ENCODE measurements at places on chromosomes 5 and 9.

DNA sequence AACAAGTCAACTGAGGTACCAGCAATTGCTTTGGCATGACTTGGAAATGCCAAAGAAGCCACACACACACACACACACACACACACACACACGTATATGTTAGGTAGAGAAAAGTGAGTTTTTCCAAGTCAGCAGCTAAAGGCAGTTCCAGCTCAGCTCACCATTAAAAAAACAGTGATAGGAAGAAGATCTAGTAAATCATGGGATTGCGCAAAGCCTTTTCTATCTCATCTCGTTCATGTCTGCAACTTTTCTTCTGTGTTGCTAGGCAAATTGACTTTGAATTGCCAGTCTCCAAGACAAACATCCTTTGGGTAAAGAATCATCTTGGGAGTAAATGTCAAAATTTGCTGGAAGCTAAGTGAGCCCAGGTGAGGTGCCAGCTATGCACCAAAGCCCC is 500.1 kb downstream of the ENC1 start:
- DNase-seq = no peak

- no peak for DNase-seq
Observed at GRCh38 chr5:14557203-14557770, 24.3 kb upstream of the OTULINL start.

- no peak for DNase-seq
Observed at GRCh38 chr5:163635631-163636030, 130.2 kb downstream of the MAT2B start.

DNA sequence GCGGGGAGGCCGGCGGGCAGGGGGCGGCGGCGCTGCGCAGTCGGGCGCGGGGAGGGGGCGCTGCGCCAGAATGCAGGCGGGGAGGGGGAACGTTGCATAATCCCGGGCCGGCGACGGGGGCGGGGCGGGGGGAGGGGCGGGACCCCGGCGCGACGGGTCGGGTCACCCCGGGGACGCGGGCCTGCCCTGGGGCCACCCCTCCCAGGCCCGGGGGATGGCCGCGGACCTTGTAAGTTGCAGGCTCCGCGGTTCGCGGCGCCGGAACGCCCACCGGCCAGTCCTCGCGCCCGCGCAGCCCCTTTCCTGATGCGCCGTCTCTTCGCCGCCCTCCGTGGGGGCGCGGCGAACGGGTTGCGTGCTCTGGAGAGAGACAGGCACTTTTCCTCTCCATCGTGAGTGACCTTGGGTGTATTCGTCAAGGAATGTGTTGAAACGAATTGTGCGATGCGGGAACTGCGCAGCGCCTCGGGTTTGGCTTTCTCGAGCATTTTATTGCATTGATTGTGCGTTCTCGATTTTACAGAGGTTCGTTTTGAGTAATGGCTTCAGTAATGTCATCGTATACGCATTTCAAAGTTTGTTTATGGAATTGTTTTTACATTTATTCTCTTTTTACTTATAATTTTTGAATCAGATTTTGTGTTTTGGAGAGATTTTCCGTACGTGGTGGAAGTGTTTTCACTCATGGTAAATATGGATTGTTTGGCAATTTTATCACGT is 802 bp downstream of the SPIN1 start:
- DNase-seq = peak; percentile 67

- no peak for DNase-seq
Observed at GRCh38 chr5:21831145-21831787, 1021.9 kb downstream of the CDH12 start.

GRCh38 chr5:123976379-123977033 is 464.5 kb downstream of the CSNK1G3 start:
- no peak for DNase-seq

DNA sequence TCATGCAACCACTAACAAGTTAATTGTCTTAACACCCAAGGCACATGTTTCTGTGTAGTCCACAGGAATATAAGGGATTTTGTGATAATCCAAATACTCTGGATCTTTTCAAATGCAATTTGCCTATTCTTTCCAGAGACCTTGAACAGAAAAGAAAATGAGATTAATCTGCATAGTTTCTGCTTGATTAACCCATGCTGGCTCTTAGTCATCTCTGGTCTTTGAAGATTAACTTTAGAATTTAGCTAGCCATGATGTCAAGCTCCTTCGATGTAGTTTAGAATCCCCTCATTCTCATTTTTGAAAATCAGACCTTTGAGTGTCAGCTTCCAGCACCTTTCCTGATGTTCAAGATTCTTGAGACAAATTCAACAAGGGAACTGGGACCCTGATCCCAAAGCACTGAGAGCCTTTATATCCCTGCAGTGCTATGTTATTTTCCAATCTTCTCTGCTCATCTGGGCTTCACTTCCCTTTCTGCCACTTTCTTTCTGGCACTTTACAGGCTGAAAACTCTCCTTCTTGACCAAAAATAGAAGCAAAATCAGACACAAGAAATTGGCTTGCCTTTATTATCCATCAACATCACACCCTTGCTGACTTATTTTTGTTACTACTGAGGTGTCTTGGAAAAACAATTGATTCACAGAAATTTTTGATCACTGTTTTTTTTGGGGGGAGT is 155.5 kb downstream of the PALM2AKAP2 start:
- DNase-seq = no peak

GRCh38 chr5:158492841-158493242 is 606.9 kb downstream of the EBF1 start:
- DNase-seq = no peak

DNA sequence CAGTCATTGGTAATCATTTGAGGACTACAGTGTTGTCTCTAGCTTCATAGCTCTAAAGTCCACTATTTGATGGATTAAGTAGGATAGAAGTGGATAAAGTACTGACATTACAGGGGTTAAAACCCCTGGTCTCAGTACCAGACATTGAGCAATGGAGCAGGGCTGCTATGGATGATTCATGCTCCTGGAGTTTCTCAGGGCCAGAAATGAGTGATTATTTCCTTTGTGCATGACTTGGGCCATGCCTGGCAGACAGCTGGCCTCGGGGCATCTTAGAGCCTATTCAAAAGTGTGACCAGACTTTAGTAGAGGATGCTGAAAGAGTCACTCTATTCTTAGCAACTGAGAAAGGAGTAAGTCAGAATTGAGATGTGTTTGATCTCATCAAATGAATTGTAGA is 350.7 kb upstream of the TLE4 start:
- no peak for DNase-seq

DNA sequence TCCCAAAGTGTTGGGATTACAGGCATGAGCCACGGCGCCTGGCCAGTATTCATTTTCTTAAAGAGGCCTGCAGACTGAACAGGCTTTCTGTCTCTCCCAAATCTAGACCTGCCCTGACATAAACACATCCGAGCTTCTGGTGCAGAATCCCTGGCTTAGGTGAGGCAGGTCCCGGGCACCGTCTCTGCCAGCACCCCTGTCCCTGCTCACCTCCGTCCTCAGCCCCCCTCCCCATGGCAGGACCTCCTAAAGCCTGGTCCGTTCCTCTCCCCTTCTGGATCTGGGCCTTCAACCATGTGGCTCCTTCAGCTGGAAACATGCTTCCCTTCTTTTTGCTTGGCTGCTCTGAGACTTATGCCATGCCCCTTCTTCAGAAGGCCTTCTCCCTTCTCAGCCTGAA is 22.7 kb upstream of the RXRA start:
- DNase-seq = no peak
